ENCODE measurements at places on chromosomes 3 and 15.

- no peak for DNase-seq
Measured at GRCh38 chr3:153599685-153600084, 437.7 kb downstream of the RAP2B start.

DNA sequence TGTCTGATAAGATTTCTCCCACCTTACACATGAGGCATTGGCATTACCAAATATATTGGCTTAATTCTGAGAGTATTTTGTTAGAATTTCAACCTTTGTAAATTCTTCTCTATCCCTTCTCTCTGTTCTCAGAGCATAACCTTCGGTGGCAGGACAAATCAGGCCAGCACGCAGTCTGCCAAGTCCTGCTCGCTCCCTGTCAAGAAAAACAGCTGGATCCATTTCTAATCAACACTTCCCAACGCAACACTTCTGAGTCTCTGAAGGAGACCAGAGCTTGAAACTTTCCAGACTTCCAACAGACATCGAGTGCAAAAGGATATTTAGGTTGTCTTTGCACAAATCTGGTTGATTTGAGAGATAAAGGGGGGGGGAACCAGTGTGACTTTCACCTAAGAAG lies 125.7 kb downstream of the SV2B start:
- no peak for DNase-seq

- DNase-seq, result no peak
Measured at GRCh38 chr3:146536681-146537080, 7.7 kb downstream of the PLSCR1 start.

DNA sequence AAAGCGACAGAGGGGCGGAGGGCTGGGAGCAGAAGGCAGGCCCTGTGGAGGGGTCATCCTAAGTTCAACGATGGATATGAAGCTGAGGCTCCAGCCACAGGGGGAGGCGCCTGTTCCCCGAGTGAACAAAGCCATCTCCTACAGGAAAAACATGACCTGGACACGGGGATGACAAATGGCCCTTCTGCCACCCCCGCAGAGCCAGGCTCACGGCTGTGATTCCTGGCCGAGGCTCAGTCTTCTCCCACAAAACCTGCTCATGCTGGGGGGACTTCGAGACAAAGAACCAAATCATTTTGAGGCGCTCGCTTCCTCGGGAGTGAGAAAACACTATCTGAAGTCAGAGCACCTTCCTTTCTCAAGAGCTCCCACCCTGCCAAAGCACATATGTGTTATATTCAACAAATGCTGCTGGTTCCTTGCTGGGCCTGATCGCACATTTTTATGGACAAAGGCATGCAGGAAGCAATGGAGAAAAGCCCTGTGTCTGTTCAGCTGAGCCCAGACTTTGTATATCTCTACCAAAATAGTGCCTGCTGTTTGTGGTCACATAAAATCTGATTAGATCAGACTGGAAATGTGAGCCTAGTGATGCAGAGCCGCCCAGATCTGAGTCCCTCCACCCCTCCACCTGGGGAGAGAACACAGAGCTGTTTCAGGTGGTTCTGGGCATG lies 5.6 kb downstream of the RBP1 start:
- no peak for DNase-seq

DNA sequence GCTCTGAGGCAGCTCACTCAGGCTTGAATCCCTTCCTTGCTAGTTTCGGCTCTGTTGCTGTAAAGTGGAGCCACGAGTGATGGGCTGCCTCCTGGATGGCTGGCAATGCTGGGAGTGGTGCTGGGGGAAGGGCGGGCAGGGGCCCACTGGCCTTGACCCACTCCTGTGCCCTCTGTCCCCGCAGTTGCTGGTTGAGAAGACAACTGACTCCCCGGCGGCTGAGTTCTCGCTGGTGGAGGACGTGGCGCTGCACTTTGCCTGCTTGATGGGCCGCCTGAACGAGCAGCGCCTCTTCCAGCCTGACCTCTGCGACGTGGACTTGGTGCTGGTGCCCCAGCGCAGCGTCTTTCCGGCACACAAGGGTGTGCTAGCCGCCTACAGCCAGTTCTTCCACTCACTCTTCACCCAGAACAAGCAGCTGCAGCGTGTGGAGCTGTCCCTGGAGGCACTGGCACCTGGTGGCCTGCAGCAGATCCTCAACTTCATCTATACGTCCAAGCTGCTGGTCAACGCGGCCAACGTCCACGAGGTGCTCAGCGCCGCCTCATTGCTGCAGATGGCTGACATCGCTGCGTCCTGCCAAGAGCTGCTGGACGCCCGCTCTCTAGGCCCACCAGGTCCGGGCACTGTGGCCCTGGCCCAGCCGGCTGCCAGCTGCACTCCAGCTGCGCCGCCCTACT lies 4.7 kb downstream of the ZBTB47 start:
- no peak for DNase-seq

DNA sequence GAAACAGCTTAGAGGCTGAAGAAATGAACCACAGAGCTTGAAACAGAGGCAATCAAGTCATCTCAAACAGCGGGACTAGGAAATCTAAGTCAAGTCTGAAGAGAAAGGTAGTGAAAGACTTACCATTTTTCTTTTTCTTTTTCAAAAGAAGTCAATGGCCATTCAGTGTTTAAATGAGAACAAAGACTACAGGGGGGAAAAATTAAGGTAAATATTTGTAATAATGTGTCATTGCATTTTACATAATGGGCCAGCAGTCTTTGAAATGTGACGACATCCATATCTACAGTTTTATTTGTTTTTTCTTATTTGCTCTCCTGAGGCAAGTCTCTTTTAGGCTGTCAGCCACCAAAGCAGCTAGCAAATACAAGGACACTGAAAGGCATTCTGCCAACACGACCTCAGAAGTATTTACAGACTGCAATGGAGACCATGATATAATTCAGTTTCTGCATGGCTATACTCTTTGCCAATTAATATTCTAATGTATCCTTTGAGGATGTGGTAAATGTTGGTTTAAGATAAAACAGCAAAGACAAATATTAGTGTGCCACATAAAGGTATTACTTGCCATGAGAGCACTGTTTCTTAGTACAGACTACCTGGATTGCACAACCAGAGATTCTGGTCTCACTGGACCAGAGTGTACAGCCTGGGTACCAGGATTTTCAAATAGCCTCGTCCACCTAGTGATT lies 307.0 kb upstream of the THBS1 start:
- no peak for DNase-seq

GRCh38 chr15:80957976-80958375 lies 31.6 kb downstream of the MESD start:
- no peak for DNase-seq

GRCh38 chr3:112776000-112776399 lies 70.7 kb downstream of the CD200R1L start:
- DNase-seq, result no peak

DNA sequence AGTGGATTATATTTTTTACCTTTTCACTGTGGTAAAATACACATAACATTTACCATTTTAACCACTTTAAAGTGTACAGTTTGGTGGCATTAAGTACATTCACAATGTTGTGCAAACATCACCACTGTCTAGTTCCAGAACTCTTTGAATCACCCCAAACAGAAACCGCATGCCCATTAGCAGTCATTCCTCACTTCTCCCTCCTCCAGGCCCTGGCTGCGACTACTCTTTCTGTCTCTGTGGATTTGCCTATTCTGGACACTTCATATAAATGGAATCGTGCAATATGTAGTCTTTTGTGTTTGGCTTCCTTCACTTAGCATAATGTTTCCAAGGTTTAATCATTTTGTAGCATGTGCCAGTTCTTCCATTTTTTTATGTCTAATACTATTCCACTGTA lies 409.8 kb downstream of the NTRK3 start:
- DNase-seq, result no peak

DNA sequence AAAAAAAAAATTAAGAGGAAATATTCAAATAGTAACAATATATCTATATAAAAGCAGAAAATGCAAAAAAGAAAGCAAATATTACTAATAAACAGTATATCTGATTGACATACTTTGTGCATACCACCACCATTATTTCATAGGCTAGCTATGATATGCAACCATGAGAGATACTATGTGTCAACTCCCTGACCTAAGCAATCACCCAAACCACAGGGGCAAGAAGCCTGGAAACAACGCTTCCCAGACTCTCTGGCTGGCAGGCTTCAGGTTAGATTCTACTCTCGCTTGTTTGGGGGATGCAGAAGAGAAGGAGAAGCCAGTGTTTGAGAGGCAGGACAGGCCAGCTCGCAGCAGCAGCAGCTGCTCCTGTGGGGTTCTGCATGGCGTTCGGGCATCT lies 169.3 kb upstream of the TPM1 start:
- DNase-seq, result no peak

- no peak for DNase-seq
Measured at GRCh38 chr3:23701716-23702597, 103.8 kb upstream of the UBE2E1 start.

DNA sequence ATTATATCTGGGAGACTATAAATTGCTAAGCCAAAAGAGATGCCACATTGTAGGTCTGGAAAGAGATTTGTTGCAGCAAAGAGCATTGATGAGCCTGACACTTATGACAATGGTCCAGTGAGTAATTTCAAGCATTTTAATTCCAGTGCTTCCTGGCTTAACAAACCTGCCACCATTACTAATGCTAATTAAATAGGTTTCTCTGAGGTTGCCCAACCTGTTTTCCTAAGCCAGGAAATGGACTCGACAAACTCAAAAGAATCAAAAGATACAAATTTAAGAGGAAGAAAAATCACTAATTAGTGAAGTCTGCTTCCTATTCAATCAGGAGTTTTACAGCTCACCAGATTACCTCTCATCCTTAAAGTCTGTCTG lies 36.7 kb upstream of the CTDSPL start:
- no peak for DNase-seq

- DNase-seq, result no peak
Measured at GRCh38 chr15:62348623-62349022, 183.5 kb upstream of the C2CD4B start.

DNA sequence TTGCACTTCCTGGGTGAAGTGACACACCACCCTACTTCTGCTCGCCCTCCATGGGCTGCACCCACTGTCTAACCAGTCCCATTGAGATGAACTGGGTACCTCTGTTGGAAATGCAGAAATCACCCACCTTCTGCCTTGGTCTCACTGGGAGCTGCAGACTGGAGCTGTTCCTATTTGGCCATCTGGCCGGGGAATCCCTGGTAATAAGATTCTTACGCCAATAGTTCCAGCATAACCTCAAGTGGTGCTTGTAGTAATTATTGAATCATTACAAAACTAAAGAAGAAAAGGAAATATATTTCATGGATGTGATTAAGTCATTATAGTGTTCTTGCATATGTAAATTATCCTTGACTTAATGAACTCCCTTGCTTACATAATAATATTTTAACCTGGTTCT lies 841.9 kb downstream of the CADM2 start:
- no peak for DNase-seq

- DNase-seq, result no peak
Measured at GRCh38 chr3:28980631-28981030, 300.2 kb upstream of the RBMS3 start.

GRCh38 chr3:131036986-131037385 lies 10.3 kb downstream of the NEK11 start:
- DNase-seq, result no peak

GRCh38 chr3:13081603-13082360 lies 8.6 kb upstream of the IQSEC1 start:
- DNase-seq, result no peak

DNA sequence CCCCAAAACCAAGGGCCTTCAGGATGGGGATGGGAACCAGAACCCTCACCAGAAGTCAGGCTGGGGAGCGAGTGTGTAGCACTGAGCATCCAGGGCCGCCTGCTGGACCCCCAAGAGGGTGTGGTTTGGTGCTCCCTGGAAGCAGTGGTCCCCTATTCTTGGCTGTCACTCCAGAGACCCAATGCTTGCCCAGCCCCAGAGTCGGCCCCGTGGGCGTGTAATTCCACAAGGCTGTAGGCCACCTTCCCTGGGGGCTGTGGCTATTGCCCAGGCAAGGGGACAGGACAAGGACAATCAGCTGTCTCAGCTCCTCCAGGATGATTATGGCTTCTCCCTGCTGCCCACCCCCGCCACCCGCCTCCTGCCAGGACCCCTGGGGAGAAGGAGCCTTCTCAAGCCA lies 14.5 kb downstream of the IGDCC3 start:
- DNase-seq, result no peak

- no peak for DNase-seq
Measured at GRCh38 chr15:68227643-68228142, 1.8 kb downstream of the CLN6 start.

GRCh38 chr3:163812006-163812405 lies 1266.3 kb downstream of the SI start:
- DNase-seq, result no peak

DNA sequence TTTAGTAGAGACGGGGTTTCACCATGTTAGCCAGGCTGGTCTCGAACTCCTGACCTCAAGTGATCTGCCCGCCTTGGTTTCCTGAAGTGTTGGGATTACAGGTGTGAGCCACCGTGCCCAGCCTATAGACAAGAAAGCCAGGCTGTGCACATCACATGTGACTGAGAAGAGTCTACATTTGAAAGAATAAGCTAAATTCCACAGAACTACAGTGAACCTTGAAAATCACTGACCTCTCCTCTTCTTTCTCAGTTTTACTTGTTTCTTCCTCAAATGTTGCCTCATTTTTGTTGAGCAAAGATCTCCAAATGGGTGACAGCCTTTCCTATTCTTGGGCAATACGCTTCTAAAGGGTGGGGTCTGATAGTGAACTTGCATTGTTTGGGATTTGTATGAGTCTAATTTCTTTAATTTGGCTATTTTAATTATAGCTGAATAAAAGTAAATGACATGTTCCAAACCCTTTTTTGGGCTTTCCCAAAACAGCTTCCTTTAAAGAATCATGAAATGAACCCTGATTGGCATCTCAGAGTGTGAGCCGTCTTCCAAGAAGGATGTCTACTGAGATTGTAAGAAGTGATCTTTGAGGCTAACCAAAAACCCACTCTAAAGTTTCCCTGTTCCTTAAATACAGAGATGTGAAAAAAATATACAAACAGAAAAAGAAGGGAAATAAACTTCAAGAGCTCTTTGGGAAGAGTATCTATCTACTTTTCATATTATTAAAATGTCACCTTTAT lies 21.6 kb upstream of the SPTBN5 start:
- DNase-seq, result no peak

DNA sequence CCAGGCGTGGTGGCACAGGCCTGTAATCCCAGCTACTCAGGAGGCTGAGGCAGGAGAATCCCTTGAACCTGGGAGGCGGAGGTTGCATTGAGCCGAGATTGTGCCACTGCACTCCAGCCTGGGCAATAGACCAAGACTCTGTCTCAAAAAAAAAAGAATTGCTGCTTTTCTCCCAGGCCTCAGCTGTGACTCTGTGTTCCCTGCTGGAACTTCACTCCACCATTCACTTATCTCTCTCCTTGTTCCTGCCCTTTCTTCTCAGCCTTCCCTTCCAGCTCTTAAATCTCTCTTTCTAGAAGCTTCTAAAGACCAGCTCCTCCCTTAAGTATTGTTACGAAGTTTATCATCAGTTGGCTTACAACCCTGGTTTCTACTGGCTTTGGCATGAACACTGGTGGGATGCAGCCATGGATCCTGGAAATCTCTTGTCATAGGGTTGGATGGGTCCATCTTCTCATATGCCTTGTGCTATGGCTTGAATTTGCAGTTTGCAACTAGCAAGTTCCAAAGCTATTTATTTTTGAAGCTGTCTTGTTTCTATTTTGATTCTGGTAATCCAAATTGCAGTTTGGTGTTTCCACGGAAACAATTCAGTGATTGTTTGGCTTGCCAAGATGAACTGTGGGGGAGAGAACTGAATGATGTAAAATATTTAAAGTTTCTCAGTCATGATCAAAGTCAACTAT lies 10.5 kb downstream of the C3orf62 start:
- DNase-seq, result no peak

All from stimulated activated CD8-positive, alpha-beta memory T cell treated with anti-CD3 and anti-CD28 coated beads, Interleukin-2, amount 100 ng/mL, for 1 hour (primary cell).